Caco-2 (cell line): ENCODE measurements at places on chromosomes 5 and 9.

- no peak for DNase-seq
Measured at GRCh38 chr5:97991236-97991635, 782.2 kb upstream of the RGMB start.

DNA sequence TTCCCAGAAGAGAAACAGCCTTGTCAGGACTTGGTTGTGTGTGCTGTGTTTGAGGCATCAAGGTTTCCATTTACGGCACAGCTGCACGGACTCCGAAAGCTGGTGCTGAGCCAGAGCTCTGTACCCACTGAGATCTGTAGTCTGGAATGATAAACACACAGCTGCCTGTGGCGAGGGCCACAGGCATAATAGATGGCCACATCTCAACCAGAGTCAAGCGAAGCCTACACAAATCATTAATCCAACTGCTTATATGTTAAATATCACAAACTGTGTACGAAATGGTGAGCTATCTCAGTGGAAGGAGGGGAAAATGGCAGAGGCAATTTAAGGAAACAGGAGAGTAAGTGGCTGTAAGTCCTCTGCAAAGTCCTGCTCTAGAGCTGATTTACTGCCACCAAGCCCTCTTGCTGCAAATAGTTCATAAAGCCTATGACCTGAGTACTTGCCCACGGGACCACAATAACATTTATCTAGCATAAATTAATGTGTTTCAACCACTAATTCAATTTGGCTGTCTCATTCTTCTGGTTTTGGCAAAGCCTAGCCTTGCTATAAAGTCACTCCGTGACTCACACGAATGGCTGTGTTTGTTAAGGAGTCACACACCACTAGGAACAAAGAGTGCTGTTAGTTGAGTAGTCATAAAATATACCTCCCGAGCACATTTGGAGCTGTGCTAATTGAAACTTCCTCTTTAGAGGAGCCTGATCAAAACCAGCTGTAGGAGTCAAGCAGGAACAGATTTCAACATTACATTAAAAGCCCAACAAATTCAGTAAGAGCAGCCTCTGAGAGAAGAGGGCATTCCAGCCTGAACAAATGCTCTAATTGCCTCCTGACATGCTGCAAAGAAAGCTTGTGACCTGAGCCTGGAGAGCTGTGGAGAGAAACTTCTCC lies 738.6 kb upstream of the ZNF608 start:
- no peak for DNase-seq

- peak; percentile 12 for DNase-seq
Measured at GRCh38 chr9:119689879-119690278, 320.6 kb upstream of the BRINP1 start.

DNA sequence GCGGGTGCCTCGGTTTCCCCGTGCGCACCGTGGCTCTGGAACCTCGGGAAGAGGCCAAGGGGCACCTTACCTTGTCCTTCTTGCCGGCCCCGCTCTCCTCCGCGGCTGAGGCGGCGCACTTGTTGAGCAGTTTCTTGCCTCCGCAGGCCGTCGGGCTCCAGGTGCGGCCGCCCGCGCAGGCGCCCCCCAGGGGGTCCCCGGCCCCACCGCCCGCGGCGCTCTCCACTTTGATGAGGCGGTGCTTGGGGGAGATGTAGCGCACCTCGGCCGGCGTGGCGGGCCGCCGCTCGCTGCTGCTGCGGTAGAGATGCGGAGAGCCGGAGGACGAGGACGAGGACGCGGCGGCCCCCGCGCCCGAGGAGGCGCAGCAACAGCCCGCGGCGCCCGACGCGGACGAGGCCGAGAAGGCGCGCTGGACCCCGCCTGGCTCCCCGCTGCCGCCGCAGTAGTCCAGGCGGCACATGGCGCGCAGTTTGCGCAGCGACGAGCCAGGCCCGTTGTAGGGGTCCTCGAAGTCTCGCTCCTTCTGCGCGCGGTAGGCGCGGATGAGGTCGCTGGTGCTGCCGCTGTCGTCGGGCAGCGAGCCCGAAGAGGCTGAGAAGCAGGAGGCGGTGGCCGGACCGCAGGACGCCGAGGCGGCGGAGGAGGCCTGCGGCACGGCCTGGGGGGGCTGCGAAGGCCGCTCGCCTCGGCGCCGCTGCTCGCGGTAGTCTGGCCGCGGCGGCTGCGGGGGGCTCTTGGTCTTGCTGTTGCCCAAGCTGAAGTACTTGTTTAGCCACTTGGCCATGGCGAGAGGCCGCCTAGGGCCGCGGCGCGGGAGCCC lies 957 bp downstream of the SHB start:
- no peak for DNase-seq

GRCh38 chr9:86288499-86289198 lies 6.3 kb upstream of the ISCA1 start:
- DNase-seq, result no peak

- DNase-seq, result no peak
Measured at GRCh38 chr9:19985081-19985480, 196.2 kb upstream of the SLC24A2 start.

- no peak for DNase-seq
Measured at GRCh38 chr5:177474002-177474476, 605 bp upstream of the DBN1 start.

GRCh38 chr5:56666901-56667300 lies 148.4 kb upstream of the MAP3K1 start:
- DNase-seq, result no peak

DNA sequence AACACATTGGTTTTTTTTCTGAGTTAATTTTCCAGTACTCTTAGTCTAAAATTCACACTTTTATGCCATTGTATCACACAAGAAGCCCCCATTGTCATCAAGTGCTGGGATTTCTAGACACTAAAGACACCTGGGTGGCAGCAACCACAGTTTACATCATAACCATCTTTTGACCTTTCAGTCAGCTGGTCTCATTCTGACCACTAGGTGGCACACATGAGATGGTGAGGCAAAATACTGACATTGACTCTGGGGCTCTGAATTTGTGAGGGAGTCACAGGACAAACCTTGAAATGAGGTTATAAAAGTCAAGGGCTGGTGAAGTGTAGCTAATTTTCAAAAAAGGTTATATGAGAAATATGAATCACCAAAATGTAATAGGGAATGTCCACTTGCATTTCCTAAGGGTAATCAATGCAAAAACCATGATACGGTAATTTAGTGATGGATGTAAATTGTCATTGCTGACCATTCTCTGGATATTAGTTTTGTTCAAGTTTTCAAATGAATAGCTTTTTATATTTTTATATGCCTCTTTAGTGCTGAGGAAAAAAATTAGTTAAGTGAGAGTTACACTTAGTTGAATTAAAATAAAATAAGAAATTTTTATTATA lies 229.4 kb downstream of the DMAC1 start:
- peak; percentile 55 for DNase-seq

DNA sequence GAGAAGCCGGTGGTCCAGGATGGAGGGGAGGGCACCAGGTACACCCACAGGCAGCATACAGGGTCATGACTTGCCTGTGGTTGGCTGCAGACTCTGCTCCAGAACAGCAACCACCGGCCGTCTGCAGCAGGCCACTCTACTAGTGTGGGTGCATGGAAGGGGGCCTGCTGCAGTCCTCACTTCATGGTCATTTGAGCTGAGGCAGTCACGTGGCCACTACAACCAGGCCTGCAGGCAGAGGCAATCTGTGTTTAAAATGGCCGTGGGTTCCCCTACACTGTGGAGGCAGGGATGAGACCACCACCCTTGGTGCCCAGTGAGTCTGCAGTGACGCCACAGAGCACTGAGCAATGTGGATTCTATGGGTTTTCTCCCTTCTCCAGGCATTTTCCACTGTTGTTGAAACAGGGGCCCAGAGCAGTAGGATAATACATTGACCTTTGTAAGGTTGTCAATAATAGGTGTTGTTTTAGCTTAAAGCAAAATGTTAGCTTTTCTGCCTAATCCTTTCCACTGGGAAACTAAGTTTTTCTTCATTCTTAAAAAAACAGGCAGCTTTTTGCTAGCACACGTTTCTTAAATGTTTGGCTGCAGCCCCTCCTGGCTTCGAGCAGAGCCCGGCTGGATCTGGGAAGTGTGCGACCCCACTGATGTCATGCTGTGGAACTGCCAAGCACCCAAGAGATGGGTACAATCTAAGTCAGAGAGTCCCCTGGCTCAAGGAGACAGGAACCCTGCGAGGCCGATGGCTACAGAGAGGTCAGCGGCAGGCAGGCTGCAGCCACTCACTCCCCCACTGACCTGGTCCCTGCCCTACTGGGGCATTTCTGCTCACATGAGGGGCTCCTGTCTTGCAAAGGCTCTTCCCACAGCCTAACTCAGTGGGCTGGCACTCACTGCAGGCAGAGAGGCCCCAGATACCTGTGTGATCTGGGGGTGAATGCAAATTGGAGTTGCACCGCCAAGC lies 21.2 kb downstream of the GADD45G start:
- no peak for DNase-seq

DNA sequence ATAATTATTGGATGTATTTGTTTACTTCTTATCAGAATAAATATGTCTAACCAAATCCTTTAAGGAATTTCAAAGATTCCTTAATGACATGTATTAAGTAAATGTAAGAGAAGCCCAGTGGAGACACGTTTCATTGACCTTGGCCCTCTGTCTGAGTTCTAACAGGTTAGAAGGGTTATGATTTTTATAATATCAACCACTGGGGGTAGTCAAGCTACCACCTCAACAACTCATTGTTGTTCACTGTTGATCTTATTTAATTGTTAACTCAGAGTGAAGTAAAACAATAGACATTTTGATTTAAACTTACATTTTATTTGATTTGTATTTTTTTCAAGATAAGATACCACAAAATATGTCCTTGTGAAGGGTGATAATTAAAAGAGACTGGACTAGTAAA lies 499.2 kb upstream of the COX7C start:
- no peak for DNase-seq

DNA sequence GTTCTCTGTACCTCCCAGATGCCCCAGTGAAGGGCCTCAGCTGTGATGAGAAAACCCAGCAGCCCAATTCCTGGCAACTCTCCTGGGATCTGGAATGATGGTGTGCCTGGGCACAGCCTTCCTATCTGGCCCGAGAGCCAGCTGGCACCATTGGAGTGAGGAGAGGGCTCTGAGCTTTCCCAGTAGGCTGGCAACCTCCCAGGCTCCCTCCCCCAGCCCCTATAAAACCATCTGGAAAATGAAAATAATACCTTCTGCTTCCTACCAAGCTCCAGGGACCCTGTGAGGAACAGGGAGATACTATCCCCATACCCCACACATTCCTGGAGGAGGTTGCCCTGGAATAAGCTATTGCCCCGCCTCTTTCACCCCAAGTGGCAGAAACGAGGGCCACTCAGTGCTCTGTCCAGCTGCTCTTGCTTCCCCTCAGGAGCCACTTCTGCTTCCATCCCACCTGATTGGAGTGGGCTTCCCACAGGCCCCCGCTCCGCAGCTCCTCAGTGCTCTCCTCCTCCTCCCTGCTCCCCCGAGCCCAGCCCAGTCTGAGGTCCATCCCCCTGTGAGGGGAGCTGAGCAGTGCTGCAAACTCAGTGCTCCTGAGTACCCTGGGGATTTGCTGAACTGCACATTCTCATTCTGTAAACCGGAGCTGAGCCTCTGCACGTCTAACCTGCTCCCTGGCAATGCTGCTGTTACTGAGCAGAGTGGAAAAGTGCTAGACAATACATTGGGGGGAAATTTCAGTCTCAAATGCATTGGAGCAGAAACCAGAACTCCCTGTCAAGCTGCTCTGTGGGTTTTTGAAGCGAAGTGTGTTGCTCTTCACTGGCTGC lies 74.7 kb downstream of the THBS4 start:
- no peak for DNase-seq

DNA sequence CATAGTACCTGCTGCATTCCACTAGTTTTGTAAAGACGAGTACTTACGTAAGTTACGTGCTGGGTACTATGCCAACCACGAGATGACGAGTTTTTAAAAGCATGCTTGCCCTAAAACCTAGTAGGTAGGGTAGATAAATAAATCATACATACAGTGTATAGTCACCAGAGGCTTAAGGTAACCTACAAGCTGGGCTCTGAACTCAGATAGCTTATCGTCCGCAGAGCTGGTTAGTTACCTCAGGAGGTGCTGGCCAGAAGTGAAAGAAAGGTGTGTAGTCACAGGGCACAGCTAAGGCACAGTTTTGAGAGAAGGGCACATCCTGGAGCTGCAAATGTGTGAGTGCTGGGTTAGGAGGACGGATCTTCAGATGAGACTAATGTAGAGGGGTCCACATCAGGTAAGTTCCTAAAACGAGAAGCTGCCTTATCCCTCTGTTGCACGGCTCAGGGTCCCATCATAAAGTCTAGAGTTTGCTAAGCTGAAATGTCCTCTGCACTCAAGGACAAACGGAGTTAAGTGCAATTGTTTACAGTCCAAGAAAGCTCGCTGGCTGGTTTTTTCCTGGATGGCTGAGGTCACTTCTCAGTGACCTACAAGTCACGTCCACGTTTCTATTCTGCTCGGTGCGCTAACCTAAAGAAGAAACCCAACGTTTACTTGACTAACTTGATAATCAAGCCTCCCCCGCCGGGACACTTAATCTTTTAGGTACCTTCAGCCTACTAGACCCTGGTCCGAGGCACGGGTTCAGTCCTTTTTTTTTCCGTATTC lies 1.1 kb upstream of the SNX24 start:
- DNase-seq, result no peak

DNA sequence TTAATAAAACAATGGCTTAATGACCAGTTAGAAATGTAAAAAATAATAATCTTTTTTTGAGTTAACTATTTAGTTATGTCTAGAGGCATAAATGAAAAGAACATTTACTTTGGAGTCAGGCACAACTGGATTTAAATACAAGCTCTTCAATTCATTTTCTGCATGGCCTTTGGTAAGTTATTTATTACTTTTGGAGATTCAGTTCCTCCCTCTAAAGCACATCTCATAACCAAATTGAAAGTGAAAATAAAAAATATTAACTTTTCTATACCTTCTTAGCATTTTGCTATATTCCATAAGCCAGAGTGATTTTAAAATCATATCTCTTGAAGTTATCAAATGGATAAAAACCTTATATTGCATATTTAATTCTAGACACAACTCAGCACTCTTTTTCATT lies 434.9 kb upstream of the SMARCA2 start:
- DNase-seq, result no peak

DNA sequence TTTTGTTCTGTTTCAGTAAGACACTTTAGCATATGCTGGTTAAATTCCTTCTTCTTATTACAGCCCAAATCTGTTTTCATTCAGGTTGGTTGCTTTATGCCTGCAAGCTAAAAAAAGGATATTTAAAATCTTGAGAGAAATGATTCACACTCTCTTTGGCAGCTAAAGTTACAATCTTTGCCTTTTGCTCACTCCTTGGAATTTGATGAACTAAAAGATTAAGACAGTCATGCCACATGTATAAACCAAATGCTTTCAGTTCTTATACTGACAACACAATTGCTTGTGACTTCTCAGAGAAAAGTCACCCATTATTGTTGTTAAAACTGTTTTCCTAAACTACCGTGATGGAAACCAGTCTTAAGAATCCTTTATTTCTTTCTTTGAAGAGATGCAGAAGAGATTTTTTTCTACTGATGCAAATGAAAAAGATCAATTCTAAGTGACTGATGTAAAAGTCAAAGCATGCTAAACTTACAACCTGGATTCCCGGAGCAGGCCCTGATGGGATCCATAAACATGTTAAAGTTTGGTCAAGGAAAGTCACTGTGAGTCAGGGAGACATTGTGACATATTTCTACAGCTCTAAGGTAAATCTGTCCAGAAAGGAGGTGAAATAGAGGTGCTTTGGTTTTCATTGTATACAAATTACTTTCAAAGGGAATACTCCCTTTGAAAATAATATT lies 144.2 kb upstream of the CDH10 start:
- DNase-seq, result no peak
